Mucosa of gallbladder (tissue), 1 donor: ENCODE measurements at places on chromosomes 5 and 9. TPM values are rescaled to one million over a fixed set of nuclear protein-coding genes. Genes with fewer than 3 reads are reported as not detected.

The FAF2 gene
- 30.2 TPM for total RNA-seq

The PCDHA4 gene
- total RNA-seq = 8.0 TPM

The POMT1 gene
- 43.9 TPM for total RNA-seq

The NOXA1 gene
- total RNA-seq = 36.7 TPM

The ACTBL2 gene
- not detected for total RNA-seq

The RASGEF1C gene
- total RNA-seq = 1.1 TPM

The LPAR1 gene
- total RNA-seq = 16.7 TPM

The SLC45A2 gene
- total RNA-seq = 0.66 TPM

The GRIN1 gene
- 0.83 TPM for total RNA-seq

The DENND1A gene
- 26.3 TPM for total RNA-seq

The SPATA6L gene
- total RNA-seq = 25.0 TPM

The PDLIM4 gene
- 20.7 TPM for total RNA-seq

The PDZD2 gene
- total RNA-seq = 2.7 TPM

The TPRN gene
- 74.4 TPM for total RNA-seq

The QRFP gene
- total RNA-seq = not detected

The ELOVL7 gene
- 66.8 TPM for total RNA-seq

The FOXI1 gene
- total RNA-seq = 0.69 TPM

The PTPRD gene
- total RNA-seq = 35.9 TPM

The CYLC2 gene
- not detected for total RNA-seq

The BRINP1 gene
- 0.46 TPM for total RNA-seq

The SLC36A2 gene
- total RNA-seq = 0.14 TPM

The PRSS3 gene
- 61.2 TPM for total RNA-seq

The TRIM52 gene
- 22.8 TPM for total RNA-seq

The SLC6A3 gene
- 0.23 TPM for total RNA-seq

The RFX3 gene
- 16.3 TPM for total RNA-seq

The WNT8A gene
- not detected for total RNA-seq

The C5orf34 gene
- 0.69 TPM for total RNA-seq

The SOX30 gene
- 0.09 TPM for total RNA-seq

The DIPK1B gene
- total RNA-seq = 8.8 TPM

The OMD gene
- total RNA-seq = 4.8 TPM

The SH2D3C gene
- total RNA-seq = 9.1 TPM

The PRLR gene
- total RNA-seq = 9.3 TPM

The CYFIP2 gene
- 76.4 TPM for total RNA-seq

The GMCL2 gene
- total RNA-seq = not detected

The FSTL4 gene
- 0.58 TPM for total RNA-seq
